ENCODE measurements at places on chromosomes 1 and 21.

DNA sequence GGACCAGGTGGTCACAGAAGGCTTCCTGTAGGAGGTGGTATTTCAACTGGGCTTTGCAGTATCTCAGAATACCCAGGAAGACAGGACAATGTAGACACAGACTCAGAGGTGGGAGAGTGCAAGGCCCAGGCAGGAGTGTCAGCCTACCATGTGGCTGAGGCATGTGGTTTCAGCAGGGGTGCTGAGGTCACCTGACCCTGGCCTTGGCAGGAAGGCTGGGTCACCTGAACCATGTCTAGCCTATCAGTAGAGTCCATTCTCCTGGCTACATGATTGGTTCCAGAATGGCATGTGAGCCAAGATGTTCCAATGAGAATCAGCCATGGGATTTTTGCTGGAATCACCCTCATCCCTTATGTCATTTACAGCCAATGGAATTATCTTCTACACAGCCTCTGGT lies 169.4 kb downstream of the ACTL8 start:
- no peak for DNase-seq

GRCh38 chr1:183457449-183457848 lies 14.8 kb upstream of the SMG7 start:
- no peak for DNase-seq

DNA sequence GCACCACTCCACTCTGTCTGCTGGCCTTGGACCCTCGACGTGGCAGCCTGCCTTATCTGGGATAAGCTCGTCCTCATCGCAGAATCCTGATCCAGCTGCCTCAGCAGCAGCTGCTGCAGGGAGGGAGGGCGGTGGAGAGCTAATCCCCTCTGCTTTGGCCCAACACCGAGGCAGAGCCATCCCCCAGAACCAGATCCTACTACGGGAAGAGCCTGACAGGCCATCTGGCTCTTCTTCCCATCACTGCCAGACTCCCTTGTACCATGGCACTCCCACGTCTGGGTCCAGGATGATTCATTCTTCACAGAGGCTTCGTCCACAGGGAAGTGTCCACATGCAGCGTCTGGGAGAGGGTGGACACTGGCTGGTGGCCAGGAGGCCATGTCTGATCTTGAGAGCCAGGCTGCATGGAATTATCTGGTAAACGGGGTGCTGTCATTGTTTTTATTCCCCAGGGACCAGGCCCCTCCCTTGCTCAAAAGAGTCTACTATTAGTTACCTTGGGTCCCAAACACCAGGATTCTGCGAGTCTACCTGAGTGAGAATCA lies 14.6 kb upstream of the PKP1 start:
- peak; percentile 44 for DNase-seq

GRCh38 chr1:201356701-201357100 lies 20.8 kb downstream of the TNNT2 start:
- no peak for DNase-seq

- DNase-seq = no peak
These were observed 63.3 kb upstream of the WDR26 start for GRCh38 chr1:224497714-224498573.

- DNase-seq = no peak
These were observed 113.7 kb downstream of the PTPRU start for GRCh38 chr1:29349871-29350491.

- peak; percentile 10 for DNase-seq
These were observed 15.5 kb downstream of the FYB2 start for GRCh38 chr1:56803561-56804156.

DNA sequence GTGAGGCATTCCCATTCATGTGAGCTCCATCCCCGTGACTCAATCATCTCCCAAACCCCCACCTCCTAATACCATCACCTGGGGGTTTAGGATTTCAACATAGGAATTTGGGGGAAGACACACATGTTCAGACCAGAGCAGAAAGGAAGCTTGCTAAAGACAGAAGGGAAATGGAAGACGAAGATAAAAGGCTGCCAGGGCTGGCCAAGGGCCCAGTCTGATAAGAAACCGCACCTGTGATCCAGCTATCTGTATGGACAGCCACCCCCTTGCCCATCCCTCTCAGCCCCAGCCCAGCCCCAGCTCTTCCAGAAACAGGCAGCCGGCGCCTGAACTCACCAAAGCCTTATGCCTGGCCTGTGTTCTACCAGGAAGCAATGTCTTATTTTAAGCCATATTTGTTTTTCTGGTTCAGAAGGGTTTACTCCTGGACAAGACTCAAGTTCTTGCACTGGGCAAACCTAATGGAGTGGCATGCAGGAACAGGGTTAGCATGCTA lies 198.4 kb upstream of the VAMP3 start:
- DNase-seq = no peak

DNA sequence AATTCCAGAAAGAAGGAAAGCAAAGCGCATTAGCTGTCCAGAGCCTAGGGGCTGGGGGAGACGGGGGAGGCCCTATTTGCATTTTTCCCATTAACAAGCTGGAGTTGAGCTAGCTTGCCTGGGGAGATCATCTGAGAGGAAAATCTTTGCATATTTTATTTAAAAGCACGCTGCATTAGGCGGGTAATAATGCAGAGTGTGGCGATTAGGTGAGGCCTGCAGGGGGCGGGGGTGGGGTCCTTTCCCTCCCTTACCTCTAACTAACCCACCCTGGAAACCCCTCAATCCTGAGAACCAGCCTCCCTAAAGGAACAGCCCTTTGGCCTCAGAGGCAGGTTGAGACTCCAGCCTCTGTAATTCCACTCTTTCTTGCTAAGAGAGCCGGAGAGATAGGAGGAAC lies 16.2 kb downstream of the C1orf216 start:
- DNase-seq = no peak

DNA sequence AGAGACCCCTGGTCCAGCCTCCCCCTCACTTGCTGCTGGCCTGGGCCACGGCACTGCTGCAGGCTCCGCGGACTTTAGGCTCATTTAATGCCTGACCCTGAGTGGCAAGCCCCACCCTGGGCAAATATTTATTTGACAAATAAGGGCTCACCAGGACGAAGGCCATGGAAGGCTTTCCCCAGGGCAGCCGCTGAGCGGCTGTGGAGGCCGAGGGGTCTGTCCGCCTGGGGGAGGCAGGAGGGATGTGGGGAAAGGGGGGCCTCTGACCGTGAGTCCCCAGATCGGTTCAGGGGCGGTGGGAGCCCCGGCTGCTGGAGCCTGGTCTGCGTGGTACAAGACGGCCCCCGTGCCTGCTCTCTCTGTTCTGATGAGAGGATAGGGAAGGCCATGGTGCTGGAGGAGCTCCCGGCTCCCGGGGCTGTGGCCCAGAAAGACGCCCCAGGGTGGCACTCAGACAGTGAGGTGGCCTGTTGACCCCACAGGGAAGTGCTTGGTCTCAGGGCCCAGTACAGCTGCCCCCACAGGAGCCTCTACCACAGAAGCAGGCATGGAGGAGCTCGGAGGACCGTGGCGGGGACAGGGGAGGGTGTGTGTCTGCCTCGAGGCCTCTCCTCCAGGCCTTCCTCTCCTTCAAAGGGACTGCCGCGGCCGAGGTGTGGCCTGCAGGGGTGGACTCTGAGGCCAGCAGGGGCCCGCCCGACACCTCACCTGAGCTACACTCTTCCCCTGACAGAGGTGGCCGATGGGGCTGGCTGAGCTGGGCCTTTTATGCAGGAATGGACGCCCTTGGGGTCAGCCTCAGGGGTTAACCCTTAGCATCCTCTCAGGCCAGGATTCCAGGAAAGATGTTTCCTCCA lies 9.1 kb upstream of the C1orf159 start:
- DNase-seq = no peak

DNA sequence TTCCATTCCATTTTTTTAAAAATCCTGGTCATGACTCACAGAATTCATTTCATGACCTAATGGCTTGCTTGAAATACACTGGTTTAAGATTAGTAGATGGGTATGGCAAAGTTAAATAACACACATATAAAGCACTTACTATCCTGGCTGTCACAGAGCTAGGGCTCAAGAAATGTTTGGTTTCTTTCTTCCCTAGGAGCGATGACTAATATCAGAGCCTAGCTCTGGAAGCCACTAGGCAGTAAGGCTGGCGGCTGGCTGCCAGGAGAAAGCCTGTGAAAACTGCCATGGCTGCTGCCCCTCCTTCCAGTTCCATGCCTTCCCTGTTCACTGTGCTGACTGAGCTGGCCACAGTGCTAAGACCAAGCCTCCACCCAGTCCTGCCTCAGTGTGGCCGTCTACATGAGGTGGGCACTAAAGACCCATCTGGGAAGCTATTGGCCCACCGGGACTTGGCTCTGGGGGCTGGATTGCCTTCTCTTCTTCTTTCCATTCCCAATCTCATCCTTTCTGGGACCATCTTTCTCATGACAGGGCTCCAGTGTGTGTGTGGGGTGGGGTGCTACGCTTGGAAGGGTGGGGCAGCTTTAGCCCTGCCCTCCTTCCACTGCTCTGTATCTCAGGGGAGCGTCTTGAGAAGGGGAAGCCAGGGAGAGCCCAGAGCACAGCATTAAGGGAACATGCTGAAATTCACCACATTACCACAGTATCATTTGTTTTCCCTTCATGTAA lies 10.8 kb upstream of the ASCL5 start:
- DNase-seq = peak; percentile 54

DNA sequence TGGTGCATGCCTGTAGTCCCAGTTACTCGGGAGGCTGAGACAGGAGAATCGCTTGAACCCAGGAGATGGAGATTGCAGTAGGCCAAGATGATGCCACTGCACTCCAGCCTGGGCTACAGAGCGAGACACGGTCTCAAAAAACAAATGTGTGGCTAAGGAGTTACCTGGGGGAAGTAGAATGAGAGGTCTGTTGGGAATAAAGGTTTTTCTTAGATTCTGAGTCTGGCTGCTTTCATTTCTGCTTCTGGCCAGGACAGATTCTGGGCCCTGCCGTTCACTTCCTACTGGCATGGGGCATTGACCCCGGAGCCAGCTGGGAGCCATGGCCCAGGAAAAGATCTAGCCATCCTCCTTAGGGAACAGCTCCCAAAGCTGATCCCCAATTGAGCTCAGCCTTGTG lies 420 bp upstream of the DCDC2B start:
- DNase-seq = no peak

All from HFF-Myc (cell line).